ENCODE measurements at places on chromosomes 13 and 19. TPM values are rescaled to one million over a fixed set of nuclear protein-coding genes. Genes with fewer than 3 reads are reported as not detected.
A peak's percentile ranks its signal among the peaks of the same experiment; 100 is the strongest.

The CEACAM21 gene
- total RNA-seq = not detected

The NOVA2 gene
- total RNA-seq = 0.22 TPM

The ZNF229 gene
- total RNA-seq = 3.5 TPM

The SYCN gene
- not detected for total RNA-seq

DNA sequence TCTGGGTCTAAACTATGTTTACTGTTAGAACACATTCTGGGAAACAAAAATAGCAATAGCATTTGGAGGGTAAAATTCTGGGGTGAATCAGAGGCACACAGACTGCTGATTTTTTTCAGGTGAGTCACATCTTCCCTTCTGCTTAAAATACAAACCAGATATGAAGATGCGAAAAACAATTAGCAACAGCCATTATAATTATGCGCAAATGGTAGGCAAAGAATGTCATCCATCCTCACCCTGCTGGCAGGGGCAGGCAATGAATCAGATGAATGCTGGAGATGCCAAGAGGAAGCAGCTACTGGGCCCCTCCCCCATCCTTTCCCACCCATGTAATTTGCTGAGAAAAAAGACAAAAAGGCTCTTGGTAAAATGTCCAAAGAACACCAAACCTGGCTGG is 282.9 kb downstream of the KLF5 start:
- H3K27me3 ChIP-seq = peaks cover 4% of the 10 kb centered on the region
- H3K4me3 ChIP-seq = no peak overlapping the region
- no peaks in the 10 kb centered on the region for H3K36me3 ChIP-seq
- peaks cover 30% of the 10 kb centered on the region for H3K4me1 ChIP-seq

DNA sequence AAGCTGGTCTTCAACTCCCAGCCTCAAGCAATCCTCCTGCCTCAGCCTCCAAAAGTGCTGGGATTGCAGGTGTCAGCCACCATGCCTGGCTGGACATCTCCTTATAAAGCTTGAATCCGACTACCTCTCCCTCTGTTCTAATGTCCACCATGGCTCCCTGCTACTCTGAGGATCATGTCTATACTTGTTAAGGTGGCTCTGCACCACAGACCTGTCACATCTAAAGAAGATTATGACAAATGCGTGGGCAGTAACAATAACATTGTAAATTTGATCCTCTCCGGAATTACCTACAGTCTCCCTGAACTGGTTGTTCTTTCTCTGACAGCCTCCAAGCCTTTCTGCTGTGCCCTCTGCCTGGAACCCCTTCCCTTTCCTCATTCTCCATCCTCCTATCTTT is 1.8 kb downstream of the NXNL1 start:
- H3K36me3 ChIP-seq = no peaks in the 10 kb centered on the region
- no peak overlapping the region for H3K27ac ChIP-seq
- no peak for DNase-seq
- peaks cover 10% of the 10 kb centered on the region for H3K27me3 ChIP-seq
- H3K4me1 ChIP-seq = peaks cover 5% of the 10 kb centered on the region
- no peak overlapping the region for H3K4me3 ChIP-seq

DNA sequence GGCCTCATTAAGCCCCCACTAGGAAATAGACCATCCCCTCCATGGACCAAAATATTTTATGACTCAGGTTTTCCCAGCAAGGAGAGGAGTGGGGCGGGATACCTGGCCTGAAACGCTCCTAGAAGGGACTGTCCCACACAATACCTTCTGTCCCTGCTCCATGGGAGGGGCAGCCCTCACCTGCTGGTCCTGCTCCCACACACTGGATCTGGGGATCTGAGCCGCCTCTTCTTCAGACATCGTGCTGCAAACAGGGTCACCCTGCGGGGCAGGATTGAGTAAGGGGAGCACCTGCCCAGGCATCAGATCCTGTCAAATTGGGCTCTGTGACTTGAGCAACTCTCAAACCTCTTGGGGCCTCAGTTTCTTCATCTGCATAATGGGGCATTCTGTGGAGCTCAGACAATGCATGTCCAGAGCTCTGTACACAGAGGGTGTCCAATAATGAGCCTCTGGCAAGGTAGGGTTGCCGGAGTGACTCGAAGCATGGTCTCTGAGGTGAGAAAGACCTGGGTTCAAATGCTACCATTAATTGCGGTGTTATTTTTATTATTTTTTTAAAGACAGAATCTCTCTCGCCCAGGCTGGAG is 1.1 kb downstream of the PLIN5 start:
- no peak for DNase-seq
- peaks cover 22% of the 10 kb centered on the region for H3K27me3 ChIP-seq
- H3K36me3 ChIP-seq = no peaks in the 10 kb centered on the region
- H3K4me3 ChIP-seq = no peak overlapping the region
- no peak overlapping the region for H3K27ac ChIP-seq

- peaks cover 46% of the 10 kb centered on the region for H3K27me3 ChIP-seq
- H3K4me3 ChIP-seq = no peak overlapping the region
- no peak for DNase-seq
Measured at GRCh38 chr13:112617754-112618375, 29.9 kb upstream of the TUBGCP3 start.

DNA sequence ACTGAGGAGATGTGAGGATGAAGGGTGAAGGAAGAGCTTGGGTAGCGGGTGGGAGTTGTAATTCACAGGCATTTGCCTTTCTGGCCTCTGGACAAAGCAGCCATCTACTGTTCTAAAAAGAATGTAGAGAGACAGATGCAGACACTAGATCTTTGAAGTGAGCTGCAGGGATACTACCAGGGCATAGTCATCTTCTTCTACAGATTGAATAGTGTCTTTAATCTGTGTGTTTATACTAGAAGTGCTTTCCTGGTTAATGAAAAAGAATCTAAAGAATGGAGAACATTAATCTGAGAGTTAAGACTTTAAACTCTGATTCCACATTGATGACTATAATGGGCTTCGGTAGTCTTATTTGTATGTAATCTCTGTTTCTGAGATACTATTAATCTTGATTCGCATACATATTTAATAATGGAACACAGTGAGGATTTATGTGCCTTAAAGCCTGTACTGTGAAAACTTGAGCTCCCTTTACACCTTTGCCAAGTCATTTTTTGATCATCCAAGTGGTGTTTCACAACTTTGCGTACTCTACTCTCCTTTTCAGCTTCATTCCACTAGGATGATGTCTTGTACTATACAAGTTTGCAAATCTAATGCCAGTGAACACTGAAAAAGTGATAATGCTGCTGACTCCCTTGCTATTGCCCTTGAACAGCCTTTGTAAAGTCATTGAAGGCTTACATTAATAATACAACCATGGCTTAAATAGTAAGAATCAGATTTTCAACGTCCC is 2199.4 kb upstream of the PCDH20 start:
- no peak for DNase-seq
- H3K27me3 ChIP-seq = no peaks in the 10 kb centered on the region
- H3K27ac ChIP-seq = no peak overlapping the region
- H3K4me1 ChIP-seq = no peaks in the 10 kb centered on the region
- H3K4me3 ChIP-seq = no peak overlapping the region

DNA sequence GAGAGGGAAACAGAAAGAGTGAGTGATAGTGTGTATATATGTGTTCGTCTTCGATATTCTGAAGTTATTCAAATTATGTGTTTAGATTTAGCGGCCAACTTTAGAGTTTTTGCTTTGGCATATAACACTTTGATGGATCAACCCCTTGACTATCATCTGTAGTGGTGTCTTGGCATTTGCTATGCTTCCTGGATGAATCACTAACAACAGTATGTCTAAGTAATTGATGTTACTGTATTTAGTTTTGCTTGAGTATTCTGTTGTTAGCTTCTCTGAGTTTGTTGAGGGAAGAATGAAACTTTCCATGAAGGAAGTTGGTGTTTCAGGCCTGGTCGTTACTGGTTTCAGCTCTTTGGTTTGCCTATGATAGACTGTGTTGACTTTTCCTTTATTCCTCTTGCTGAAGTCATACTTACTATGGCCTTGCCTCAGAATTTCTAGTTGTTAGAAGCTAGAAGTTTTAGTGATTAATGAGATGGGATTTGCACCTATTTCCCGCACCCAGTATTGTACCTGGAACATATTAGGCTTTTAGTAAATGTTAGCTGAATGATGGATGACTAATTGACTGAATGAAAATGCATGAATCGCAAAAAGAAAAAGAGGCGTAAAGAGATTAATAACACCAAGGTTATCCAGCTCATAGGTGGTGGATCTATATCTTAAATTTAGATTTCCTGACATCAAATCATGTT is 20.7 kb downstream of the NDFIP2 start:
- H3K27me3 ChIP-seq = no peaks in the 10 kb centered on the region
- peaks cover 16% of the 10 kb centered on the region for H3K4me1 ChIP-seq
- no peak for DNase-seq
- no peaks in the 10 kb centered on the region for H3K36me3 ChIP-seq
- H3K27ac ChIP-seq = peak overlapping the region; percentile 18

- peak overlapping the region; percentile 82 for H3K27ac ChIP-seq
- no peak overlapping the region for H3K4me3 ChIP-seq
- DNase-seq = no peak
- H3K36me3 ChIP-seq = peaks cover 5% of the 10 kb centered on the region
Measured at GRCh38 chr19:17121736-17122293, 46.2 kb downstream of the MYO9B start.

Measured in chondrocyte (in vitro differentiated cells).